ENCODE measurements at places on chromosomes 1 and 21.

DNA sequence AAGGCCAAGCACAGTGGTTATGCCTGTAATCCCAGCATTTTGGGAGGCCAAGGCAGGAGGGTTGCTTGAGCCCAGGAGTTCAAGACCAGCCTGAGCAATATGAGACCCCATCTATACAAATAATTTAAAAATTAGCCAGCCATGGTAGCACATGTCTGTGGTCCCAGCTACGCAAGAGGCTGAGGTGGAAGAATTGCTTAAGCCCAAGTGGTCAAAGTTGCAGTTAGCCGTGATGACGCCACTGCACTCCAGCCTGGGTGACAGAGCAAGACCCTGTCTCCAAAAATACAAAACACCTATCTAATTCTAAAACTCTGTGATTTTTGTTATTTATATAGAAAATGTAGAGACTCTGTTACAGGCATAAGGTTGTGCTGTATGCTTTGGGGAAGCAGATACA, 44.2 kb upstream of the ZYG11A start:
- no peak for DNase-seq

DNA sequence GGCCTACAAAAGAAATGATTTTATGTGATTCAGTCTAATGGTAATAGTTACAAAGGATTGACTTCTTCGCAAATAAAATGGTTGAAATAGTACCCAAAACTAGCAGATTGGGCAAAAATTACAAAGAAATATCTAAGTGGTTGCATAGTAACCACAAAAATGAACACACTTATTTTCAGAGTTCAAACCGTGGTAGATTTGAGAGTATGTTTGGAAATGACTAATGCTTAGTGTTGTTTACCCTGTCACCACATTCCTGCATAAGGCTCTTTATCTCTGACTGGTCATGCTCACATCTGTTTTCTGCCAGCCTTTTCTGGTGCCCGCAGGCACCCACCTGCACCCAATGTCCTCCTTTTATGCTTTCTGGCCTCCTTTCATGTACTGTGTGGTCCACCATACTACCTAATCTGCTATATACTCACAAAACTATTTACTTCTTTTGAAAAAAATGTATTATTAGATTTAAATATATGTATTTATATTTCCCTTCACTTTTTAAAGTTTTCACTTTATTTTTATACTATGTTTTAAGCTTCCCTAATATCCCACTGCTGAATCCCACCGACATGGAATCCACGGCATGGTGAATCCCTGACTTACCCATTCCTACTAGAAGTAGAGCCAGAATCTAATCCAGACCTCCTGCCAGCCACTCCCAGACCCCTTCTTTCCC, 30.3 kb downstream of the PTPRC start:
- DNase-seq = no peak

DNA sequence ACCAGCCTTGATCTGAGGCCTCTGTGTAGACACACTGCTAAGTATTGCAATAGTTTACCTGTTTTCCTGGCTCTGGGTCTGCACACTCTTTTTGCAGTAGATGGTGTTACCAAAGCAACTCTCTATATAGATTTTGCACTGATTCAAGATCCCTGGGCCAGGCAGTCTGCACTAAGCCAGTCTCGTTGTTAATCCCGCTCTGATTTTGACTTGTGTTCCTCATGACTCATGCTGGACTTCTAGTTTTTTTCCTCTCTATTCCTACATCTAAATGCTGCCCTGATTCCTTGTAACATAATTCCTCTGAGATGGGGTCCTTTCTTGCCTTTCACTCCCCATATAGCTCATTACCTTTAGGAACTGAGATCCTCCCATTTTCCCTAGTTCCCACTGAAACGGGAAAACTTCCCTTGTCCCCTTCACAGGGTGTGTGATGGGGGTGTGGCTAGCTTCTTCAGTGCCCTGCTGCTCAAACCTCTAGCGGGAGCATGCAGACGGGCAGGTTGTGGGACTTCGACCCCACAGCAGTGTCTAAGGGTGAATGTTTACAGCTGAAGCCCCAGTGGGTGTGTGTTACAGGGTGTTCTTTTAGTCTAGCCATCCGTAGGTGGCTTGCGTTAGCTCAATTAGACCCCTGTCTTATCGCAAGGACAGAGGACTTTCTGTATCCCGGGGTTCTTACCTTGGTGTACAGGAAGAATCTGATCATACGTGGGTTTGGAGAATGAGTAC, 106.5 kb upstream of the RAB3GAP2 start:
- DNase-seq = no peak

- no peak for DNase-seq
Measured at GRCh38 chr1:31701091-31701736, 2.6 kb downstream of the COL16A1 start.

DNA sequence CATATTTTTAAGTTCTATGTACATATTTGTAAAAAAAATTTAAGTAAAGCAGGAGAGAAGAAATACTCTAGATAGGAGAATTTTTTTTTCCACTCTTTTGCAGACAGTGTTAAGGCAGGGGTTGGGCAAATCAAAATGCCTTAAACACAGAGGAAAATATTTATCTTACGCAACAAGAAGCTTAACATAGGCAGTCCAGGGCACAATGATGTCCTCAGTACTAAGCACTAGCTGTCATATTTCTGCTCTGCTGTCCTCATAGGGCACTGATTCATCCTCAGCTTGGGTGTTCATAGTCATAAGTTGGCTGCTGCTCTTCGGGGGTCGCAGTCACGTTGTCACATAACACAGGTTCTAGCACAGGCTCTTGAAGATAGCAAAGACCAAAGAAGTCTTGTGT, 247.4 kb downstream of the PTBP2 start:
- DNase-seq = no peak

DNA sequence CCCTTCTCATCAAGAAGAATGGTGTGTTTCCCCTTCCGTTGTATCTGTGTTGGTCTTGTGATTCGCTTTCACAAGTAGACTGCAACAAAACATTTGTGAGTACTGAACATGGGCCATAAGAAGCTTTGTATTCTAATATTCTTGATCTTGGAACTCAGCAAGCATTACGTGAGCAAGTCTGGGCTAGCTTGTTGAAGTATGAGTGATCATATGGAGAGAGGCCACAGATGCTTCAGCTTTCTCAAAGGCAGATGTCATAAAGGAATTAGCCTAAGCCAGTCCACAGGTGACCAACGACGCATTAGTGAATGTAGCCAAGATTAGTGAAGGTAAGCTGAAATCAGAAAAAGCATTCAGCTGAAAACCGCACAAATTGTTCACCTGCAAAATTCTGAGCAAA, 609.6 kb upstream of the NEGR1 start:
- no peak for DNase-seq

DNA sequence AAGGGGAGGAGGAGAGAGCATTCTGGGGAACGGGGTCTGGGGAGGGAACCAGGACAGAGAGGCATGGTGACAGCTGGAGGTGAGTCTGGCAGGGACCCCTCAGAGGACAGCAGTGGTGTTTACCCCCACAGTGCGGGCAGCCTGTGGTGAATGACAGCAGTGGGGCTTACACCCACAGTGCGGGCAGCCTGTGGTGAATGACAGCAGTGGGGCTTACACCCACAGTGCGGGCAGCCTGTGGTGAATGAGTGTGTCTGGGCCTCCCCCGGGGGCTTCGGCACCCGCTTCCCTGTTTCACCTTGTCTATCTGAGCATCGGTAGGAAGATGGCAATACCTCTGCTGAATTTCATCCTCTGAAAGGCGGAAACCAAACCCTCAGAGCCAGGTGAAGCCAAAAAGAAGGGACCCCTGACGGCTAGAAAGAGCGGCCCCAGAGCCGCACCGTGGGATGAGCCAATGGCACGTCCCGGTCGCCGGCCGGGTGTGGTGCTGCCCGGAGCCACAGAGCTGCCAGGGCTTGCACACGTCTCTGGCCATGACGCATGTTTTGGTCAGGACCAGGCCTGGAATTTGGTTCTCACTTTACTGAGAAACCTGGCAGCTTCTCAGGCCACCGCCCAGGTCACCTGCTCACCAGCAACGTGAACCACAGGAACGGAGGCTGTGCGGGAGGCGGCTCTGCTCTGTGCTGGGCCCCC, 54.1 kb downstream of the SIK1 start:
- DNase-seq = no peak

DNA sequence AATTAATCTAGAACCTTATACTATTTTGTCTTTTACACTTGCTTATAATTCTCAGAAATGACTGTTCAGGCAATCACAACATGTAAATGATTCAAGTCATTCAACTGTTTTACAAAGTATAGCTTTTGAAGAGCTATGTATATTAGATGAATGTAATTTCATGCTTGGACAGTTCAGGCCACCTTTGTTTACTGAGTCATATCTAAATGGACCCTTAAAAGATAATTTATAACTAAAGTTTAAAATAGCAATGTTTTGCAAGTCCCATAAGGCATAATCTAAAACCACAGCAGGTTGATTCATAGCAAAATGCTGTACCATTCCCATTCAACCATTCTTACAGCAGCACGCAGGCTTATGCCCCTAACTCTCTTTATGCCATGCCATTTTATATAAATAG, 64.8 kb downstream of the PIK3R3 start:
- no peak for DNase-seq

GRCh38 chr1:39109644-39110043, 83.5 kb downstream of the NDUFS5 start:
- no peak for DNase-seq

- no peak for DNase-seq
Measured at GRCh38 chr1:210754878-210755665, 378.9 kb downstream of the KCNH1 start.

GRCh38 chr1:212680680-212681389, 18.8 kb downstream of the BATF3 start:
- DNase-seq = no peak

DNA sequence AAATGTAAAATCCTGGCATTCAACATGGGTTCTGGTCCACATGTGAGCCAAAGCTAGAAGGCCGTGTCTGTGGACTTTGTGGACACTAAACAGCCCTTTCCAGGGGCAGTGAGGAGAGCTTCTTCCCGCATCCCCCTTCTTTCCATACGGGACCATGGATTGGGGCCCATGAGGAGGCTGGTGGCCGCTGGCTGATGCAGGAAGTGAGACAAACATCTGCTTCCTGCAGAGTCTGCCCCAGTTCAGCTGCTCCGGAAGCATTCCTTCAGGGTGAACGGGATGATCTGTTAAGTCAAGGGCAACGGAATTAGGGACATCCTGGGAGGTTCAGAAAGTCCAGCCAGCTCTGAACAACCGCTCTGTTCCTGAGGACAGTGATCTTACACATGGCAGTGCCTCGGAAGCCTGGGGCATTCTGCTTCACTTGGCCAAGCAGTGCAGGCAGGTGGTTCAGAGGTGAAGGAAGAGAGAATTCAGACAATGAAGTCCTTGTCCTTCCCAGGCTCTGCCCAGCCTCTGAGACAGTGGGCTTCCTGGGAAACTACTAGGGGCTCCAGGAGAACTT, 1.5 kb downstream of the CA6 start:
- no peak for DNase-seq

GRCh38 chr1:208213786-208214185, 30.4 kb downstream of the PLXNA2 start:
- no peak for DNase-seq

- DNase-seq = no peak
Measured at GRCh38 chr1:226082959-226083301, 20.4 kb downstream of the H3-3A start.

GRCh38 chr1:187959062-187959461, 1130.3 kb downstream of the PLA2G4A start:
- no peak for DNase-seq

DNA sequence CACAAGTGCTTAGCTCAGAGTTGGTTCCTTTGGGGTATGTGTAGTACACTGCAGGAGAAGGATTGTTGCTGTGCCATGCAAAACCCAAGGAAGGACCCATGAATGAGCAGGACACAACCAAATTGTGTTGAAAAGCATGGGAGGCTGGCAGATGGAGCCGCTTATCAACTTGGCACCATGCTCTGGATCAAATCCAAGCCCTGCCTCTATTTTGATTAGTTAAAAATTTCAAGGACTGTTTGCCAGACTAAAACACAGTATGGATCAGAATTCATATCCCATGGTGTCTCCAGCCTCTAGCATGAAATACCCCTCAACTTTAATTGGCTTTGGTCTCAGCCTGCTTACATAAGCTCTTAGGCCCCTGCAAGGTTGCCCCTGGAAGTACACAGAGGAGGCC, 27.8 kb downstream of the CCDC185 start:
- DNase-seq = no peak

DNA sequence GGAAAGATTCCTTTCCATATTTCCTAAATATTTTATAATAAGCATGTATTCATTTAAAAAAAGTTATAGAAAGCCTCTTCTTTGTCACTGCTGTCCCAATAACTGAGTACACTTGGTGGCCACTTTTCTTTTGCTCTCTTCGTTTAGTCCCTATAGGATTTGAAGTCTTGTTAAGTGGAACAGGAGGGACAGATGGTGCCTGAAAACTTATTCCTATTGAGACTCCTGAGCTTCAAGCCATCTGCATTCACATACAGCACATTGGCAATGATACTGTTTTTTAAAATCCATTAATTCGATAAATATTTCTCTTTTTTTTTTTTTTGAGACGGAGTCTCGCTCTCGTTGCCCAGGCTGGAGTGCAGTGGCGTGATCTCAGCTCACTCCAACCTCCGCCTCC, 2.0 kb upstream of the ZBTB40 start:
- no peak for DNase-seq

- DNase-seq = no peak
Measured at GRCh38 chr1:13901039-13901438, 201.1 kb downstream of the PRDM2 start.

DNA sequence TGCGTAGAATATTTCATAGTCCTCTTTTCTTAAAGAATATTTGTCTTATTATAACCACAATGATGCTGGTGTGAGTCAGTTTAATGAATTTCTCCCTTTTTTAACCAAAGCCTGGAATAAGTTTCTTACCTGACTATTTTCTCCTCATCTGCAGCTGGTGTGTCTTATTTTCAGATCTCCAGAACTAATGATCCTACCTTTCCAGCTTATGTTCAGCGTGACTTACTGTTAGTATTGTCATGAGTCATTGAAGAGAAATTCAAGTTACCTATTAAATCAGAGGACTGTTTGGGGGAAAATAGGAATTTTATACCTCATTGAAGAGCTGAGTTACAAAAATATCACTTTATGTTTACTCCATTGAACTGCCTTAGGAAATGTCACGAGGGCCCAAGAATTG, 482.1 kb downstream of the RWDD3 start:
- no peak for DNase-seq

DNA sequence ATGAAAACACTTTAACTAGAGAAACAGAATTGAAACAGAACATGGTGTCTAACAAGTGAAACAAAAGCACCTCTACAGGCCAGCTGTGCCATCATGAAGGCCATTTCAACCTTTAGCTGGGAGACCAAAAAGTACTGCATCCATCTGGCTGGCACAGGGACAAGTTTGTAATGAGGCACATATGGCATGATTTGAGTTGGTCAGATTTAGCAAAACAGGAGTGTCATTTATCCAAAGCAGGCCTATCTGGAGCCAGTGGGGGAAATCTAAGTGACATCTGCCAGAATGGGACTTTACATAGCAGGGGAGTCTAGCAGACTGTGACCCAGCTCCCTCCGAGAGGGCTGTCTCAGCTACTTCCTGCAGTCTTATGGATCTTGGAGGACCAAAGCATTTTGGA, 51.9 kb downstream of the DNTTIP2 start:
- DNase-seq = no peak
